T-helper 2 cell (primary cell): ENCODE measurements at places on chromosomes 4 and X.

- DNase-seq = no peak
These were observed 48.6 kb upstream of the TMEM164 start for GRCh38 chrX:109954333-109954732.

GRCh38 chr4:164948975-164949374 lies 28.5 kb downstream of the TRIM61 start:
- DNase-seq = no peak

DNA sequence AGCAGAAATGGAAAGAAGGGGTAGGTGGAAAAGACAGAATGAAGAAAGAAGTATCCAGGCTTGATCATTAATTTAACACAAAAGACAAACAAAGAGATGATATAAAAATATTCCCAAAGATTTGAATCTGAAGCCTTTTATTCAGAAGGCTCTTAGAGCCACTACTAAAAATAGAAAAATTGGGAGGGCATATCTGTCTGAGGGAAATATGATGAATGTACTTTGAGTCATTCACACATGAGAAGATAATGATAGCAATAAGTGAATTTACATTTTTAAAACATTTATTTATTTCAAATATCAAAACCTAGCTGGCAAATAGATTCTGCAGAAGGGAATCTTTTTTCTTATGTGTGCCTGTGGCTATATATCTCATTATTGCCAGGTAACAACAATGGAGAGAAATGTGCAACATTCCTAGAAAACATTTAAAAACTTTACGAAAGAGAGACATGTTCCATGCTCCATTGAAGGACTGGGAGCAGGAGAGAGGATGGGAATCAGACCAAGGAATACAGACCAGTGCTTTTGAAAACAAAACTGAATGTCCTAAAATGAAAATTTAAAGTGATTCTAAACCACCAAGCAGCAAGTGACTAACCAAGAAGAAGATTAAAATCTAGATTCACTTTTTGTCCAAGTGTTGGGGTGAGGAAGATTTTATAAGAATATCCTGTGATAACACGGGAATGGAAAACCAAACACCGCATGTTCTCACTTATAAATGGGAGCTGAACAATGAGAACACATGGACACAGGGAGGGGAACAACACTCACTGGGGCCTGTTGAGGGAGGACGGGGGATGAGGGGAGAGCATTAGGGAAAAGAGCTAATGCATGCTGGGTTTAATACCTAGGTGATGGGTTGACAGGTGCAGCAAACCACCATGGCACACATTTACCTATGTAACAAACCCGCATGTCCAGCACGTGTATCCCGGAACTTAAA lies 41.2 kb downstream of the ANXA5 start:
- DNase-seq = no peak

DNA sequence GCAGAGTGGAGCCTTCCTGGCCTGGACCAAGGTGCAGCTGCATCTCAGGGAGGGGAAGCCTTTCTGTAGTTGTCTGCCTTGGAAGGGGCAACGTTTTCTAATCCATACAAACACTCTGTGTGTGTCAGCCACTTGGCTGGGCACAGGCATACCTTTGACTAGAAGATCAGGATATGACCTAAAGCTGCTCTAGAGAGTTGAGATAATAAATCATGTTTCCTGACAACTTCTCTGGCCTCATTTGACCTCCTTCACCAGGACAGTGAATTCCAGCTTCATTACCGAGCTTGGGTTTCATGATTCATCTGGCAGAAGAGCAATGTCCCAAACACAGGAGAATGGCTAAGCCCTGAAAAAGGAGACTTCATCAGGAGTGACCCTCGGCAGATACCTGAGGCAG lies 89.6 kb upstream of the KIT start:
- no peak for DNase-seq

DNA sequence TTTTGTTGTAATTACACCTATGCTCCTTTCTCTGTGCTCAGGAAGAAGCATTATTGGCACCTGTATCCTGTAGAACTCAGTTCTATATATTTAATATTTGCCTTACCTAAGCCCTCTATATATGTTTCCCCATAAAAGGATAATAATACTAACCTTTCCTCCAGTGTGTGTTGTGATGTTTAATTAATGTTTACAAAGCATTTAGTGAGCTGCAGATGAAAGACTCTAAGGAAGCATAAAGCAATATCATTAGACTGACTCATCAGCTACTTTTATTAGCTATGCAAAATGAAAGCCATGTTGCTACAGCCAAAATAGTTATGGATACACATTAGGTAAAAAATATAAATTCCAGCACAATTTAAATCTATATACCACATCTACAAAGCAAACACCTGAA lies 93.6 kb upstream of the PTPN13 start:
- no peak for DNase-seq
